ENCODE measurements at places on chromosomes 6 and 20.

- no peak for DNase-seq
These were observed 28.2 kb downstream of the PDRG1 start for GRCh38 chr20:31923388-31924331.

DNA sequence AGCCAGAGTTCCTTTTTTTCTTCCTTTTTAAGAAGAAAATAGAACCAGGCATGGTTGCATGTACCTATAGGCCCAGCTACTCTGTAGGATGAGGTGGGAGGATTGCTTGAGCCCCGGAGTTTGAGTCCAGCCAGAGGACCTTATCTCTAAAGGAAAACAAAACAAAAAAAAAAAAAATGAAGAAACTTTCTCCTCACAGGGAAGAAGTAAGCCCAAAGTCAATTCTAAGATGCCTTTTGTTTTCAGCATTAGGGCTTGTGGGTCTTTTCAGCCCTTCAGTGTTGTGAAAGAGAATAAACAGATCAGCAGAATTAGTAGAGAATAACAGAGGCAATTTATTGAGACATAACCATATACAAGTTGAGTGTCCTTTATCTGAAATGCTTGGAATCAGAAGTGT is 26.8 kb downstream of the ZNF451 start:
- no peak for DNase-seq

GRCh38 chr20:5402903-5403531 is 86.3 kb upstream of the PROKR2 start:
- peak; percentile 41 for DNase-seq

DNA sequence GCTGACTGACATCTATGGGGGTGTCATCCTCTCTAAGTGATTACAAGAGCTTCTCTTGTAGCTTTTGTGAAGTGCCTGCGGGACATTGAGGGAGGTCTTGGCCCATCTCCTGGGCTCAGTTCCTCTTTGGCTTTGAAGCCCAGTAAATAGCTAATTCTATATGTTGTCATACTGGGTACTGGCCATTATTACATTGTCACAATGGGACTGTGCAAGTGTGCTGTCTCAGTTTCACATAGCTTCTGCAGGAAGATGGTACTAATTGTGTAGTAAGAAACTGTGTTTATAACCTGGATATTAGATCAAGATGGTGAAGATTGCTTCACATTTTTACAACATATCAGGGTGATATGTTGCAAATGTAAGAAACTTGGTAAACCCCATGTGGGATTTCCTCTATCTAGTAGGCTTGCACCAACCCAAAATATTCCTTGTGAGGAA is 19.9 kb downstream of the SPINT3 start:
- no peak for DNase-seq

DNA sequence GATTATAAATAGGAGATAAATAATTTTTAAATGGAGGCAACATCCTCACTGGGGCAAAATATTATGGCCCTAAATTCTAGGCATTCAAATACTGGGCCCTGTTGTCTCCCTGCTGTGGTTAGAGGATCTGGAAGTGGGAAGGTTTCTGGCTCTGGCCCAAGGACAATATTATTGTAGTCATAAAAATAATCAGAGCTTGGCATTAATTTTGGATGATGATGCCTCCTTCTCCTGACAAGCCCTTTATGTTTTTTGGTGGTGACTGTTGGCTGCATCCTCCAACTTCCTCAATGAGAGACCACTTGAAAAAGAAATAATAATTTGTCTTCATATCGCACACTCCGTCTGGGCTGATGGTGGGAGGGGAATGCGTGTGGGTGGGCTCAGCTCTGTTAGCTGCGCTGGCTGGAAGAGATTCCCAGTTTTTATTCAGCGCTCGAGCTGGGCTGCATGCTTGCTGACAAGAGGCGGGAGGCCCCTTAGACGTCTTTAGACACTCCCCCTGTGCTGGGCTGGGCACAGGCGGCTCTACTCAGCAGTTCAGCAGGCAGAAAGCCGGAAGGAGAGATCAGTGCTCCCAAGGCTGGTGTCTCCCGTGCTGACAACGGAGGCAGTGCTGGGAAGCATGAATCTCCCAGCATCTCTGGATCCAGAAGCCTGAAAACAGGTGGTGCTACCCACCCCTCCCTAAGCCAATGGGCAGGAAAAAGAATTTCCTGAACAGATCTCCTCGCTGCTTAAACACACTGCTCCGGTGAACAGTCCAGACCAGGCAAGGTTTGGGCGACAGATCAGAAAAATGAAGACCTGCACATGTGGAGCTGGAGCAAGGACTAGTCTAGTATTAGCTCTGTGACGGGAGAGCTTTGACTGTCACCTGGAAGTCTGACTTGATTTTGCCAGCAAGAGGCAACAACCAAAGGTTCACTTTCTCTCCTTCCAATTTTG is 97.7 kb downstream of the SYCP2 start:
- no peak for DNase-seq

- DNase-seq = peak; percentile 12
These were observed 177.7 kb downstream of the KLHL32 start for GRCh38 chr6:97102145-97102790.

- no peak for DNase-seq
These were observed 658.9 kb upstream of the NOX3 start for GRCh38 chr6:156114541-156114940.

GRCh38 chr20:38671186-38671585 is 53.1 kb upstream of the SLC32A1 start:
- DNase-seq = no peak

- no peak for DNase-seq
These were observed 33.3 kb downstream of the THBS2 start for GRCh38 chr6:169220068-169220964.

GRCh38 chr6:35919085-35919826 is 1.6 kb downstream of the SRPK1 start:
- peak; percentile 12 for DNase-seq

DNA sequence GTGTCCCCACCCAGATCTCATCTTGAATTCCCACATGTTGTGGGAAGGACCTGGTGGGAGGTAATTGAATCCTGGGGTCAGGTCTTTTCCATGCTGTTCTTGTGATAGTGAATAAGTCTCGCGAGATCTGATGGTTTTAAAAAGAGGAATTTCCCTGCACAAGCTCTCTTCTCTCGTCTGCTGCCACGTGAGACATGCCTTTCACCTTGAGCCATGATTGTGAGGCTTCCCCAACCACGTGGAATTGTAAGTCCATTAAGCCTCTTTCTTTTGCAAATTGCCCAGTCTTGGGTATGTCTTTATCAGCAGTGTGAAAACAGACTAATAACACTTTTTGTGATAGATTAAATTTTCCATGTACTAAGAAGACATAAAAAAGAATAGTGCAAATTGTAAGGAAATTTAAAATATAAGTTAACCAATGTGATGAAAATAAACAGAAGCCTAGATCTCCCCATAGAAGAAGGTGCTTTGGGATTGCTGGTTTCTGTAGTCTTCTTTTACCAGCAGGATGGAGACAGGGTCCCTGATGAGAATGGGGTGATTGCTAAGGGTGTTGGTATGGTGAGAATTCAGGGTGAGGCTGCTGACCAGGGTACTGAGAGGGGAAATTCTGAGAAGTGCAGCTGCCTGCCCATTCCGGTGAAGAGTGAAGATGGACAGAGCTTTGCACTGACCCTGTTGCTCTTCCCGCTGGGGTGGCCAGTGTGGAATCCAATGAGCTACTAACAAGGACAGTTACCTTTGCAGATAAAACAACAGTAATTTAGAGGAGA is 50.7 kb downstream of the BMP2 start:
- no peak for DNase-seq

DNA sequence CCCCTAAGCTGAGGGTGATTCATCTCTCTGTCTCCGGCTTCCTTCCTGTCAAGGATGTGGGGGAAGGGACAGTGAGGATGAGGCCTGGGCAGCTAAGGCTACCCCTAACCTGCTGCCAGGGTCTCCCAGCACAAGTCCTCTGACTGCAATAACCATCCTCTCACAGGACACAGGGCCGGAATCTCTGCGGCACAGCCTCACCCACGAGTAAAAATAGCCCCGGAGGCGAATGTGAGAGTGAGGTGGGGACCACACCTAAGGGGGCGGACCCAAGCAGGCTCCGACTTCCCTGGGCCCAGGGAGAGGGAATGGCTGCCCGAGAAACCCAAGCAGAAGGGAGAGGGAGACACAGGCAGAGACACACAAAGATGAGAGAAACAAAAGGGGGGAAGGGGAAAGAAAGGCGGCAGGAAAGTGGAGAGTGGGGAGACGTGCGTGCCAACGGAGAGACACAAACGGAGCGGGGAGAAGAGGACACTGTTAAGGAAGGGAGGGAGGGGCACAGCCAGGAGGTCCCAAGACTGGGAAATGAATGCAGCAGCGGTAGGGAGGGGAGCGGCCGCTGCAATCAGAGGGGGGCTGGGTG is 1.4 kb downstream of the CLIC1 start:
- peak; percentile 86 for DNase-seq

DNA sequence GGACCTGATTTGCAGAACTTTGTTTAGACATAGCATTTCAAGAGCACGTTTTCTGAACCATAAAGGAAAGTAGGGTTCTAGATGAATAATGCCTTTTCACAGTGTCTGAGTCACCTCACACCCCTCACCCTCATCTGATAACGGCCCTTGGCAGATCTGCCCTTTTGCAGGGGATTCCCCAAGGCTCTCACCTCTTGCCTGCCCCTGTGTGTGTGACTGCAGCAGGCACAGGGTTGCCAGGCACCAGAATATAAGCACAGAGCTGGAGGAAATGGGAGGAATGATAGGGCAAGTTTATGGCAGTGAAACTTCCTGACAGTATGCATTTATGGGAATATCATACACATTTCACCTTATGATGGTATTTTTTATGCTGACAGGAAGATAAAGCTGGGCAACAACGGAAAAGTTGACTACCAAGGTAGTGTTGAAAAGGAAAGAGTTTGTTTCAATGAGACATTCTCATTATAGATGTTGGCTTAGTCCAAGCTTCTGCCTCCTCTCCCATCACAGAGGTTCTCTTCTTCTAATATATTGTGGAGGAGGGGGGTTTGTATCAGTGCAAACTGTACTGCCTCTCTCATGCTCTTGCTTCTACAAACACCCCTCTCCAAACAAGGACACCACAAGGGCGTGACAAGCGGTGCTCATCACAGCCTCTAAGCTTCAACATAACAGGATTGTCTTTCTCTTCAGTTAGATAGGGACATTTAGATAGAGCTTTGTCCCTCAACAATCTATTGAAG is 101.5 kb upstream of the BACH2 start:
- peak; percentile 96 for DNase-seq

Measured in activated CD4-positive, alpha-beta T cell treated with anti-CD3 and anti-CD28 coated beads, Interleukin-10, Interleukin-2, amounts not matched to agents 100 ng/mL and 50 ng/mL, durations not matched to agents 16 hours and 8 hours (primary cell).